ENCODE measurements at places on chromosomes 5 and 9.

GRCh38 chr5:10111571-10111970 is 138.1 kb downstream of the ATPSCKMT start:
- DNase-seq: no peak

GRCh38 chr5:103744159-103744558 is 181.6 kb upstream of the NUDT12 start:
- no peak for DNase-seq

DNA sequence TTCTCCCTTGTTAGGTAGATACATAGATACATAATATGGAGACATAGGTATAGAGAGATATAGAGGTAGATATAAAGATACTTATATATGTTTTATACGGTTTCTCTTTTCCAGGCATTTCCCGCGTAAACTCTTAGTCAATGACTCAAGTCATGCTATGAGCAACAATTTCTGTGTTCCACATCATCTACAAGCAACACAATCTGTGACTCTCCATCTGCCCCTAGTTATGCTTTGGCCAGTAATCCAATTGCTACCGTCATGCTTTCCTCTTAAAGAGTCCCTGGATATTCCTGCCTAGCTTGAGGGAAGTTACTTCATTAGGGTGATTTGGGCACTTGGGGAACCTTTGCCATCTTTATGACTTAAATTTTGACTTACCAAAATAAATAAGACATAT is 129.0 kb upstream of the ADAMTS16 start:
- no peak for DNase-seq

DNA sequence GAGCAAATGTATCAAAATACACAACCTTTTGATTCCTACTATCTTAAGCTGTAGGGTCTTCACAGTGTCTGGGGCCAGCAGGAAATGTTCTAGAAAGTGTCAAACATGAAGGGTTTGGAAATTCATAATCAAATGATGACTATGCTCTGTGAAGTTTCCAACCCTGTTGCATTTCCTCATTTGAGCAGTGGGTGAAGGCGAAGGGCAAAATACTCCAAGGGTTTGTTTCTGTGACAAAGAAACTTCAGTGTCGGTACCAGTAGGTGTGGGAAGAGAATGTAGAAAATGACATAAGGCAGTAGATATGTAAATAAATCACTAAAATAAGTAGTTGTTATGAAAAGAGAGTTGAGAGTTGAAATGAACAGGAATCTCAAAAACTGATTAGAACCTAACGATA is 576 bp downstream of the ALDOB start:
- no peak for DNase-seq

GRCh38 chr9:22079873-22080341 is 70.8 kb upstream of the CDKN2B start:
- no peak for DNase-seq

DNA sequence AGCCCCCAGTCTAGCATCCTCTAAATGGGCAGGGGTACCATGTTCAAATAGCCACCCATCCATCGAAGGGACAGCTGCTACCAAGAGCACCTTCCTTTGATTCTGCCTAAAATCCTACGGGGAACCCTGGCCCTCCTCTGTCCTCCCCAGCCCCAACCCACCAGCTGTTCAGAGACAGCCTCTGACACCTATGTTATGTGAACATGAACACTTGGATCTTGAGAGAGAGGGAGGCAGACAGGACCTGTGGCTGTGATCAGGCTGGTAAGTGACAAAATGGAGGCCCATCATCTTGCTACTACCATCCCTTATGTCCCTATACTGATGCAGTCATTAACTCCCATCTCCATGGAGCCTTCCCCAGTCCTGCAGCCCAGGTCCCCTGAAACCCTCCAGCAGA is 8.2 kb downstream of the SLC23A1 start:
- DNase-seq: no peak

DNA sequence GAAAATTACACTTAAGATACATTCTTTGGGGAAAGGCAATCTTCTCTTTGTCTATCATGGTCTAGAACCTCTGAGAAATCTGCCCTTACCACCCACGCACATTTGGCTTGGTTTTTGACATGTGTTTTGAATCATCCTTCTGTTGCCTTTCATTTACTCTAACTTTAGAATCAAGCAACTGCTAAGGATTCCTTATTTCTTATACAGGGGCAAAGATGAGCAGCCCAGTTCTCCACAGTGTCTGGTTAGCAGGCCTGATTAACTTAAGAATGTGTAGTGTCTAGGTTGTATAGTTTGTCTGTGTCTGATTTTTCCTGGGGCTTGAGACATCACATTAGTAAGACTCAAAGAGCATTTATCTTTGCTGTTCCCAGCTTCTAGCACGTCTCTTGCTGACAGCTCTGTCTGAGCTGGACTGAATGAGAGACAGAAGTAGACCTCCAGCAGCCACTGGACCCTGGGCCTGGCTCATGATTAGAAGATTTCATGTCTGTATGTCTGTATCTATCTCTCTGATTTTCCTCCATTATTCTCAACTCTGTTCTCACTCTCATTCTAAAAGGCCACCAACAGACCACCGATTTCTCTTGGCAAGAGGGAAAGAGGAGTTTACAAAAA is 31.8 kb upstream of the PCA3 start:
- DNase-seq: no peak

DNA sequence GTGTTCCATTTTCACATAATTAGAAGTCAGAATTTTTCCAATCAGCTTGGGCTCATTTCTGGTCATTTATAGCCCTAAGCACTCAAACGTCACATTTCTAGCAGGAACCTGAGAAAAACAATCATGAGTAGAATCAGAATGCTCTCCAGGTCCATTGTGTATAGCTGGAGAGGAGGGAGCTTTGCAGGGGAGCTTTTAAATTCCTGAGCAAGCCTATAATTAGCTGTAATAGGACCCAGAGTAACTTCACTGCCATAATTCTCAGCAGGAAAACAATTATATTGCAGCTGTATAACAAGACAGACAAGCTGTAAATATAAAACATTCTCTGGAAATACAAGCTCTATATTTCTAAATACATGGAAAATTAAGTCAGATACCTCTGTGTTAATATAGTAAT is 637.6 kb upstream of the SGCD start:
- DNase-seq: no peak

DNA sequence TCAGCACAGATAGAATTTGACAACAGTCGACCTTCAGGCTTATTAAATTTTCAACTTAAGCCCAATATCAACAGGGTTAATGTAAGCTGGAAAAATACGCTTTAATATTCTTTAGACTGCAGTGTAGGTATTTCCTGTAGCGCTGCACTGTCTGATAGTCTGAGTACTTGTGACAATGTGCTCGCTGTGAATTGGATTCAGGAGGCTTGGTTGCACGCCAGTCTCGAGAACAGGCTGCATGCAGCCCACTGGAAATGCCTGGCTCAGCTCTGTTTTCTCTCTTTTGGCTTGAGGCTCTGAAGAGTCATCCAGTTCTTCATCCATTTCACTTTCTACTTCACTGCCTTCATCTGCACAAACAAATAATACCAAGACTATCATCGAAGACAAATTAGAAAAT is 300.9 kb downstream of the RFX3 start:
- DNase-seq: no peak

- no peak for DNase-seq
Measured at GRCh38 chr5:96726802-96727201, 64.6 kb downstream of the CAST start.

GRCh38 chr5:99191206-99191745 is 262.5 kb upstream of the CHD1 start:
- DNase-seq: no peak

- DNase-seq: no peak
Measured at GRCh38 chr5:54049963-54050362, 260.4 kb downstream of the ARL15 start.

DNA sequence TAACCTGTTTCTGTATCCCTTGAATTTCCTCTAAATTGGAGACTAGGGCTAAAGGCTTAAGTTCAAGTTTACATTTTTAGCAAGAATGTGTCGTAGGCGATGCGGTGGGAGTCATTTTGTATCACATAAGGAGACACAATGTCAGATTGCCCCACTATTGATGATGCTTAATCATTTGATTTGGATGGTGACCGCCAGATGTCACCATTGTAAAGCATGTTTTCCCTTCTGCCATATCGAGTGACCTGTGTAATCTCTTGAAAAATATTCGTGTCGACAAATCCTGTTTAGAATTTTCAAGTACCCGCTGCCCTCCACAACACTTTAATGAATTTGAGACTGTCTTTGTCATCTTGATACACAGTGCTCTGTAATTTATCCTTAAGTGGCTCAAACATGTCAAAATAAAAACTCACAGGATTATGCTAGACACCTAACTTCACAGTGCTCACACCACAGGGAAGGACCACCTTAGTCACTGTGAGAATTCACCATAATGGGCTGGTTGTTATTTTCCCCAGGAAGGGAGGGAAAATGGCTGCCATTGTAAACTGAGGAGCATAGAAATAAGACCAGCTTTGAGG is 34.5 kb upstream of the SLC46A2 start:
- no peak for DNase-seq

DNA sequence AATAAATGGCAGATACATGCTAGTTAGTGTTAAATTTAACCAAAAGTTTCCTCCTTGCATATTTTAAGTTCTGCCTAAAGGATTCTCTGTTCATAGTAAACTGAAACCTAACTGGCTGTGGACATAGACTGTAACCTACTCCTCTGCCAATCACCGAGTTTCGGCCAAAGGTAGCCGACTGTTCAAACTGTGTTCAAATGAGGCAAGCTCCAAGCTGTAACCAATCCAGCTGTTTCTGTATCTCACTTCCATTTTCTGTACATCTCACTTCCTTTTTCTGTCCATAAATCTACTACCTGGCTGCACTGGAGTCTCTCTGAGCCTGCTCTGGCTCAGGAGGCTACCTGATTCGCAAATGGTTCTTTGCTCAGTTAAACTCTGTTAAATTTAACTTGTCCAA is 44.1 kb downstream of the KCNV2 start:
- no peak for DNase-seq

DNA sequence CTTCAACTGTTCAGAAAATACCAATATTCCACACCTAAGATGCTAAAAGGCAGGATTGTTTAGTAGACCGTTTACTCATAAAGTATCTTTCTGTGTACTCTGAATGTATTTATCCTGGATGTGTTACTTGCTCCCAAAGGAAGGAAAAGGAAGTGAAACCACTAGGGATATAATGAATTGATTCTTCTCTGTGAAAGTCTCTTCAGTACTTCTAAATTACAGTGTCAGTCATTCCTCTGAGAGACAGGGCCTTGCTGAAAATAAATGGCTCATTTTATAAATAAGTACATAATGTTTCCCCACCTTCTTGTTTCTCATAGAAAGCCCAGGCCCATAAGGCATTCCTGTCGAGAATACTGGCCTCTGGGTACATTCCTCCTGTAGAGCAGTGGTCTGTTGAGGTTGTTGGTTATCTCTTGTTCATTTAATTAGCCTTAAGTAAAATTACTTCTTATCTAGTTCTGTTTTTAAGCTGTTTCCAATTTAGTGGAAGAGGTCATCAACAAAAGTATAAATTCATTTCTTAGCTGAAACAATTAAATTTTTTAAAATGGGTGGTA is 1.6 kb downstream of the HAPLN1 start:
- DNase-seq: no peak

GRCh38 chr9:133050142-133050541 is 11.6 kb upstream of the CEL start:
- DNase-seq: no peak

- DNase-seq: no peak
Measured at GRCh38 chr9:34276772-34277171, 52.3 kb downstream of the KIF24 start.

DNA sequence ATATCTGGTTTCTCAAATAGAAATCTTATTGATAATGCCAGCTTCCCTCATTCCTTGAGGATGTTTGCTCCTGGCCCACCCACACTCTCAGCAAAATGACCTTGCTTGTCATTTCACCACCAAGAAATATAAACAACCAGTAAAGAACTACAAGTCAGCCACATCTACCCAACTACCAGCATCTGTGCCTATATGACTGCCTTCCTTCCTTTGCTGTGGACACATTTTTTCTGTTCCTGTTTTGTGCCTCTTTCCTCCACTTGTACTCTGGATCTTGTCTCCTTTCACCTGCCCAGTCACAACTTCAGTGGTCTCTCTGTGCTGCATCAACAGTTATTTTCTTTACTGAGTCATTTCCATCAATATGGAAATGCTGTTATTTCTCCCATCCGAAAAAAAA is 20.3 kb downstream of the KIF2A start:
- no peak for DNase-seq

DNA sequence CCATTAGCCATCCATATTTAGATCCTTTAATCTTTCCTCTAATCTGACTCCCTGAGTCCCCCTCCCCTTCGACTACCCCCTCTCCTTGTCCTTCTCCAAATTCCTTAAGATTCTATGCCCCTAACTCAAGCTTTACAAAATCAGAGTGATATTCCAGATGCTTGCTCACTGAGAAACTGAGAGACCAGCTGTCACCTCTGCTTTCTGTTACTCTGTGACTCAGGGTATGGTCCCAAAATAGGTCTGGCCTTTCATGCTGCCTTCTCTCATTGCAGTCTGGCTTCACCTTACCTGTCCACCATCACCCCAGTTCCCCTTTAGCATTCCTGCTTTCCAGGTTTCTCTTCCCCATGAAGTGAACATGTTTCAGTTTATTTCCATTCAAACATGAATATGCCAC is 383.3 kb upstream of the SLC30A5 start:
- DNase-seq: no peak

GRCh38 chr5:141359790-141360426 is at the start of gene PCDHGB2:
PCDHGB2 (plus strand) TSS chr5:141359994; CDS start chr5:141360136, 142 bp downstream.
- no peak for DNase-seq

DNA sequence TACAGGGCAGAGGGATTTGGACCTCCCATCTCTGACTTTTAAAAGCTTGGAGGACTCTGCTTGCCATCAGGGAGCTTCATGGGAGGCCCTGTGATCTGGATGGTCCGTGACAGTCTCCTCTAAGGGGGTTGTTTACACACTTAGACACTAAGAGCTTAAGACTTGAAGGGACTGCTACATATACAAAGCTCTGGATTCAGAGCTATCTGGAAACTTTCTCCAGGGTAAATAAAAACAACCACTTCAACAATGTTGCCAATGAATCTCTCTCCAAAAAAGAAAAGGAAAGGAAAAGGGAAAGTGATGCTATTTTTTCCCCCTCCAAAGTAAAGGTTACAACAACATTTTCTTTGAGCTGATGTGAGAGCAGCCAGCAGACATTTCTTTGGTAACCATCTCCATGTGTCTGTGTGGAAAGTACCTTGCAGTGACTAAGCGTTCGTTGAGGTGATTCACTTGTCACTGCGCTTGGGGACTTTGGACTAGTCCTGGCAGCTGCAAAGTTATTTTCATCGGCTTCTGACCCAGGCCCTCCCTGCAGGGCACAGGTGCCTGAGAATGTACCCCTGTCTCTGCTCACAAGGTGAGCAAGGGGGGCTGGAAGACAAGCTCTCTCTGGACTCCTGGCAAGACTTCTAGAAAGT is 262.1 kb upstream of the KLF4 start:
- no peak for DNase-seq

- DNase-seq: no peak
Measured at GRCh38 chr9:92432350-92432749, 8.1 kb upstream of the OMD start.

GRCh38 chr9:21708260-21708711 is 94.2 kb upstream of the MTAP start:
- no peak for DNase-seq

Data from stimulated activated CD4-positive, alpha-beta T cell treated with anti-CD3 and anti-CD28 coated beads, Interleukin-1b, Interleukin-23, amount 100 ng/mL, for 1 hour (primary cell).